D721Med (cell line): ENCODE measurements at places on chromosomes 2 and 18.

- no peak for DNase-seq
These were observed 1.9 kb upstream of the CABYR start for GRCh38 chr18:24136967-24137373.

GRCh38 chr2:125684256-125684655 is 971.7 kb upstream of the GYPC start:
- DNase-seq: no peak

DNA sequence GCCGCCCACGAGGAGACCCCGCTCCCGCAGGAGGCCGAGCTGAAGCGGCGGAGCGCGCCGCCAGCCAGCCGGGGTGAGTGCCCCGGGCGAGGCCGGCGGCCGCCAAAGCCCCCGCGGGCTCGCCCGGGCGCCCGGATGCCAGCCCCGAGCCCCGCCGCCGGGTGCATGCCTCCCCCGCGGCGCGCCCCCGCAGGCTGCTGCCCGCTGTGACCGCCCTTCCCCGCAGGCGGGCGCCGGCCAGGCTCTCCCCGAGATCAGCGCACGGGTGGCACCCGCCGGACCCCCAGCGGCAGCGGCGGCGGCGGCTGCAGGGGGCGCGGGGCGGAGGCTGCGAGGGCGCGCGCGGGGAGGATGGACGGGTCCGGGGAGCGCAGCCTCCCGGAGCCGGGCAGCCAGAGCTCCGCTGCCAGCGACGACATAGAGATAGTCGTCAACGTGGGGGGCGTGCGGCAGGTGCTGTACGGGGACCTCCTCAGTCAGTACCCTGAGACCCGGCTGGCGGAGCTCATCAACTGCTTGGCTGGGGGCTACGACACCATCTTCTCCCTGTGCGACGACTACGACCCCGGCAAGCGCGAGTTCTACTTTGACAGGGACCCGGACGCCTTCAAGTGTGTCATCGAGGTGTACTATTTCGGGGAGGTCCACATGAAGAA is 470 bp downstream of the KCNF1 start:
- no peak for DNase-seq

DNA sequence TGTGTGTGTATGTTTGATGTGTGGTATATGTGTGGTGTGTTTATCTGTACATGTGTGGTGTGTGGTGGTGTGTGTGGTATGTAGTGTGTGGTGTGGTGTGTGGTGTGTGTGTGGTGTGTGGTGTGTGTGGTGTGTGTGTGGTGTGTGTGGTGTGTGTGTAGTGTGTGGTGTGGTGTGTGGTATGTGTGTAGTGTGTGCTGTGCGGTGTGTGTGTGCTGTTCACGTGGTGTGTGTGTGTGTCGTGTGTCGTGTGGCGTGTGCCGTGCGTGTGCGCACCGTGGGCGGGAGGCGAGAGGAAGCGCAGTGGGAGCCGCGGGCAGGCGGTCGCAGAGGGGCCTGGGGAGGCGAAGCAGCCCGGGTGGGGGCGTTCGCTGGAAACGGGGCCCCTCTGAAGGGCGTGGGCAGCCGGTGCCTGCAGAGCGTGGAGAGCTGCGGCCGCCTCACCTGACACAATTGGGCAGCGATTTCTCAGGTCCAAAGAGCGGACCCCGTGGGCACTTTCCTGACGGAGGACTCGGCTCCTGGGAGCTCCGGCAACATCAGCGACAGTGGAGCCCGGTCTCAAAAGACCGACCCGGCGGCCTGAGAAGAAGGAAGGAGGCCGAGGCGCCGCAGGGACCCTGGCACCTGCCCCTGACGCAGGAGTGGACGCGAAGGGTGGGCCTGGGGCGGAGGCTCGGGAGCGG is 741.1 kb upstream of the SALL3 start:
- no peak for DNase-seq

- DNase-seq: no peak
These were observed at the start of gene SERPINB2 for GRCh38 chr18:63887424-63887823. Gene SERPINB2, plus strand, starts transcription at chr18:63887705. Its CDS starts 3,740 bp downstream, at chr18:63891445.

DNA sequence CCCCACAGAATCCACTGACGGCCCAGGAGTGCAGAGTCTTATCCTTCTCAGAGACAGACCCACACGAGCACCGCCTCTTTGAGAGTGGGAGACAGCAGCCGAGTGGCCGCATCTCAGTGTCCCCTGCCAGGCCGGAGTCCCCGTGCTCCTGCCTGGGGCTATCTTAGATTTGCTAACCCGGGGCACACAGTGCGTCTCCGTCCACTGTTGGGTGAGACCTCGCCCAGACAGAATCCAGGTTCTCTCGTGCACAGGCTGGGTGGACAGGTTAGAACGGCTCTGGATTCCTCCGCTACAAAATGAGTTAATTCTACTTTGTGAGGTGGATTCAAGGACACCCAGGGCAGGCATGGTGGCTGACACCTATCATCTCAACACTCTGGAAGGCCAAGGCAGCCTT is 88.3 kb downstream of the ZNF516 start:
- no peak for DNase-seq

DNA sequence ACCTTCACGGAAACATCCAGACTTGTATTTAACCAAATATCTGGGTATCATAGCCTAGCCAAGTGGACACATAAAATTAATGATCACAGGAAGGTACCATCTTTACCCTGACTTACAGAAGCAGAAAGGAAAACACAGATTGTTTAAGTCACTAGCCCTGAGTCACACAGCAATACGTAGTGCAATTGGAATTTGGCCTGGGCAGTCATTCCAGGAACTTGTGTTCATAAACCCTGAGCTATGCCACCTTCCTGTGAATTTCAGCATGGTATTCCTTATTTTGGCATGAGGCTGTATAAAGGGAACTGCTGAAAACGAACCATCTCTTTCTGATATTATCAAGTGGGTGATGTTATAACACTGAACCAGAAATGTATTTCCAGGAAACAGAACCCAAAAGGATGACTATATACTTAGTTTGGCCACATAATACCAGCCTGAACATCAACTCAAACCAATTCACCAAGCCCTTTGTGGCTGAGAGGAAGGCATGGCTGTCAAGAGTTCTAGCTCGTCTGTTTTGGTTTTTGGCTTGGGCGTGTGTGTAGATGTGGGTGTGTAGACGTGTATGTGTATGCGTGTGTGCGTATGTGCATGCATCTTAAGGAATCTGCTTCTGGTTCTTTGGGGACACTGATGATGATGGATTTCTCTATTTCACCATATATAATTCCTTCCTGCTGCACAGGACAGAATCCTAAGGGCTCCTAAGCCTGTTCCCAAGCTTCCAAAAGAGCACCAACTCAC is 533.4 kb upstream of the ID2 start:
- DNase-seq: no peak

DNA sequence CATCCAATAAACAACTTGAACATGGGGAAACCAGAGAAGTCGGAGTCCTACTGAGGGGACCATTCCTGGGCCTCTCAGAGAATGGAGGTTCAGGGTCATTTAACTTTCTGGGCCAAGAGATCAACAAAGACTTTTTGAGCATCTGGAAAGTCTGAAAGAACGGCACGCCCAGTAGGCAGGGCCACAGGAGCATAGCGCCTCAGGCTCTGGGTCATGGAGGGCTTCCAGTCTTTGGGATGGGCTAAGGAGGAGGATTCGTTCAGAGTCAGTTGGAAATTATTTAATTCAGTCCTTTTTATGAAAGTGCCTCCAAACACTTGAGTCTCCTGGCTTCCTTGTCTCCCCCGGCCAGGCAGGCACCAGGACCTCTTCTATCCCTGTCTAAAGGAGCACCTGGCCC is 101.1 kb upstream of the GLI2 start:
- DNase-seq: no peak

DNA sequence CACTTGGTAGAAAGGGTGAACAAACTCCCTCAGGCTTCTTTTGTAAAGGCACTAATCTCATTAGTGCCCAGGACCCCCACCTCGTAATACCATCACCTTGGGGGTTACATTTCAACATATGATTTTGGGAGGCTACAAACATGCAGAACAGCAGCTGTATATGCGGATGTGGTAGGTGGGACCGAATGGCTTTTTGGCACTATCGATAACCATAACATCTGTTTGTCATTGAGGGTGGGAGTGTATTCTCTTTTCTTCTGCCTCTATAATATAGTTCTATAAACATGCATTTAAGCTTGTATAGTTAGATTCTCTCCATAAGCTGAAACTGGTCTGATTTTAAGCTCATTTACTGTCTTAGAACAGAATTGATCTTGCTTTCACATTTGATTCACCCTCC is 239.1 kb upstream of the BOD1L2 start:
- DNase-seq: no peak

GRCh38 chr2:239644011-239644410 is 243.2 kb upstream of the HDAC4 start:
- DNase-seq: no peak

GRCh38 chr2:105301646-105302045 is 27.9 kb downstream of the TGFBRAP1 start:
- DNase-seq: no peak

- no peak for DNase-seq
These were observed 67.2 kb upstream of the FRZB start for GRCh38 chr2:182933629-182934028.

GRCh38 chr18:25097569-25098056 is 254.4 kb downstream of the ZNF521 start:
- no peak for DNase-seq

- DNase-seq: no peak
These were observed 57.4 kb downstream of the LINC00305 start for GRCh38 chr18:64091526-64091925.

DNA sequence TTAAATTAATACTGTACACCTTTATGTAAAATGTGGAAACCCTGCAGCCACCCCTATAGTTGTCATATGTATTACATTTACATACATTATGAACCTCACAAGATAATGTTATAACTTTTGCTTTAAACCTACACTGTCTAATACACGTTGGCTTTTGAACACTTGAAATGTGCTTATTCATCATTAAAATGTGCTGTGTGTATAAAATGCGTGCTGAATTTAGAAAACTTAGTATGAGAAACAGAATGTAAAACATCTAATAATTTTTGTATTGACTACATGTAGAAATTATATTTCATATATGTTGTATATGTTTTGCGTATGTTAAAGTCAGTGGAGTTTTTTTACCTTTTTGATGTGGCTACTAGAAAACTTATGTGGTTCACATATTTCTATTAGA is 68.8 kb downstream of the MAPRE2 start:
- DNase-seq: no peak

GRCh38 chr2:74497777-74498499 is 1.5 kb downstream of the LBX2 start:
- no peak for DNase-seq

DNA sequence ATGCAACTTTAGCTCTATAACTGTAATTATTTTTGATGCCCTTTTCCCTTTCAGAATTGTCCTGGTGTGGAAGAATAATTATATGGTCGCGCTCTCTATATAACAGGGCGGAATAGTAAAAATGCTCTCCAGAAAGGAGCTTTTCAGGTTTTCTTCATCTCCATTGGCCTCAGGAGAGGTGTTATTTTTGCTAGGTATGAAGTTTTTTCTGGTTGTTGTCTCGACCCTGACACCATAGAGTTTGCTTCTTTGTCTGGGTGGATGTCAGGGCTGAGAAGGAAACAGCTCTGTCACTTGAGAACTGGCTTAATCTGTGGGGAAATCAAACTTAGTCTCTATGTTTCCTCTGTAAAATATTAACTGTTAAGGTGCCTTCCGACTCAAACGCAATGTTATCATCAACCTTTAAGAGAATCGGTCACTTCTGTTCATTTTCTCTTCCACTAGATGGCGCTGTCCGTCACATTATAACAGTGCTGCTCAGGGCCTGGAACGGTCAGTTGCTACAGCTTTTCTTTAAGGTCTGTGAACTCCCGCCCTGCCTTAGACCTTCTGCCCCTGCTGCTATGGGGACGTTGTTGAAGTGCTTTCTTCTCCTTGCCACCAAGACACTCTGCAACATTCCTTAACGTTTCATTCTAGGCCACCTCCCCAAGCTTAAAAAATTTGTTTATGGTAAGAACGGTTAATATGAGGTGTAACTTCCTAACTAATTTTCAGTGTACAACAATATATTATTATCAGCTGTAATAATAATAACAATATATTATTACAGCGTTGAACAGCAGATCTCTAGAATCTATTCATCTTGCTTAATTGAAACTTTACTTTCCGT is 23.8 kb upstream of the SERPINB12 start:
- DNase-seq: peak; percentile 40

- no peak for DNase-seq
These were observed 6.9 kb upstream of the NEDD4L start for GRCh38 chr18:58037163-58037562.

GRCh38 chr2:136741471-136741870 is 23.9 kb upstream of the THSD7B start:
- no peak for DNase-seq

GRCh38 chr2:38465789-38466127 is 88.7 kb upstream of the ATL2 start:
- DNase-seq: no peak

DNA sequence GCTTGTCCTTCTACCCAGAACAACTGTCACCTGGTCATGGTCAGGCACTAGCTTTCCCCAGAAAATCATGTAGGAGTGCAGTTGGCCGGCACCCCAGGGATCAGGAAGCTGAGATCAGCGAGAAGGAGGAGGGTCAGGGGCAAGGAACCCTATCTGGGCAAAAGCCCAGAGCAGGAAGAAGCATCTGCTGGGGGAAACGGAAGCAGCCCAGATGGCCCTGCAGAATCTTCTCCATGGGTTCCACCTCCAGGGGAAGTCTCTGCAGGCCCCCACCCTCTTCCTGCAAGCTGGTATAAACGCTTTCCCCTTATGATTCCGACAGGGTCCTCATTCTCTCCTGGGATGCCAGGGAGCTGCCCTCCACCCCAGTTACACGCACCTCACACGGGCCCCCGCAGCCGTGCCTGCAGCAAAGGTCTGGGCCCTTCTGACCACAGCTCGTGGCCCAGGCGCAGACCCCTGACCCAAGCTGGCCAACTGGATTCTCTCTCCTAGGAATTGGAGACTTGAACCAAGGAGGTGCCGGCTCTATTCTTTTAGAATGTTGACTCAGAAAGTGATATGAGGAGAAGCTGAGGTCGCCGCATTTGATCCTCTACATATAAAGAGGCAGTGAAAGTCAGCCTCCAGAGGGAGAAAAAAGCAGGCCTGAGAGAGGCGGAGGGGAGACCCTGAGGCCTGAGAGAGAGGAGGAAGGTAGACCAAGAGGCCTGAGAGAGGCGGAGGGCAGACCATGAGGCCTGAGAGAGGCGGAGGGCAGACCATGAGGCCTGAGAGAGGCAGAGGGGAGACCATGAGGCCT is 71.0 kb downstream of the STPG4 start:
- DNase-seq: no peak

- no peak for DNase-seq
These were observed 4.4 kb downstream of the ACTR3 start for GRCh38 chr2:113894156-113894743.
